Stimulated activated CD4-positive, alpha-beta T cell treated with anti-CD3 and anti-CD28 coated beads, Interleukin-1b, Interleukin-23, amount 100 ng/mL, for 4 hours (primary cell): ENCODE measurements at places on chromosomes 6 and 20.

DNA sequence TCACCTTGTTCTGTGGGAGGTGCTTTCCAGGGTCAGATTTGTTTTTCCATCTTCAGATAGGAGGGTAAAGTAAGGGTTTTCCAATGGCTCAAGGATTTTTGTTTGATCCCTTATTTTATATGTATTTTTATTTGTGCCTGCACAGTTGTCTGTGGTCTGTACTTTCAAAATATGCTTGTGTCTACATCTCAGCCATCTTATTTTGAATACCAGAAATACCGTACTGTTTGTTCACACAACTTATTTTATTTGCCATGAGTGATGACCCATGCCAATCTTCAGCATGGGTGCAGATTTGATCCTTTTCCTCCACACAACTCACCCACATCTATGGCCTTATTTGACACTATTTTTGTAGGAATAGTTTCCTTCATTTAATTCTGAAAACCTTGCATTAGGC is 72.2 kb upstream of the PTCHD4 start:
- DNase-seq = no peak

DNA sequence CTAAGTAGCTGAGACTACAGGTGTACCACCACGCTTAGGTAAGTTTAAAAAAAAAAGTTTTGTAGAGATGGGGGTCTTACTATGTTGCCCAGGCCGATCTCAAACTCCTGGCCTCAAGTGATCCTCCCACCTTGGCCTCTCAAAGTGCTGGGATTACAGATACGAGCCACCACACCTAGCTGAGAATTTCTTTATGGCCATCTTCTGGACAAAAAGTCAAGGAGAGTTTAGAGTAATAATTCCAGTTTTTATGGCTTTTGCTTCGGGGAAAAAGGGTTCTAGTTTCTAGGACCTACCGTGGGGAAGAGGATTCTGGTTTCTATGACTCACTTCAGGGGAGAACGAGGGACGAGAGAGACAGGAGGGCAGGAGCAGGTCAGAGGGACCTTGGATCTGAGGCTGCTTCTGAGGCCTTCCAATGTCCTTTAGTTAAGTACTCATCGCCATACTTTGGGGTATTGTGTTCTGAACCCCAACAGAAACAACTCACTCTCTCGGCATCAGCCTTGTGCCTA is 69.3 kb upstream of the IER3 start:
- no peak for DNase-seq

DNA sequence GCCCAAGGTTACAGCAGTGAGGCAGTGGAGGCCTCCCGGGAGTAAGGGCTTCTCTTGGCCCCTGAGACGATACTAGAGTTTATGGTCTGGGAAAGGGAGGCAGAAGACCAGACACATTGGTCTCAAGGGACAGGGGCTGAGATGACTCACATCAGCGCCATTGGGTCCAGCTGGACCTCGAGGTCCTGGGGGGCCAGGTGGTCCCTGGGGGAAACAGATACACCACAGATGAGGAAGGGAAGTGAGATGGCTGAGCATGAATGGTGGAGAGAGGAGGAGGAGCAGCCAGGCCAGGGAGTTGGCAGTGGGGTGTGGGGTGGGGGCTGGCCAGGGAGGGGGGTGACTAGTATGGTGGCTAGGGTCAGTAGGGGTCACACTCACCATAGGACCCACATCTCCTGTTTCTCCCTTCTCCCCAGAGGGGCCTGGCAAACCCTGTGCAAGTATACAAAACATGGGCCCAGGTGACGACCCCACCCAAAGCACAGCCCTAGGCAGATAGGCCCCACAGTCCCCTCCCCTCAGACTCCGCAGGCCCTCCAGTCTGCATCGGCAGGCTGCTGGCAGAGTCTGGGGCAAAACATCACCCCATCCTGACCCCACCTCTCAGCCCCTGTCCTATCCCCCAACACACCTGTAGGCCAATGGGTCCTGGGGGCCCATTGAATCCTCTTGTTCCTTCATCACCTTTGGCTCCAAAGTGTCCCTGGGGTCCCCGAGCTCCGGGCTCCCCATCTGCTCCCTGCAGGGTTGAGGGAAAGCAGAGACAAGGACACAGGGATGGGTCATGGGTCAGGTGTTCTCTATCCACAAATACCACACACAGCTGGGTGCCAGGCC is 21.9 kb downstream of the COL11A2 start:
- no peak for DNase-seq

- no peak for DNase-seq
Measured at GRCh38 chr6:148935705-148936435, 189.0 kb downstream of the UST start.

GRCh38 chr6:166707045-166707444 is 80.0 kb upstream of the RPS6KA2 start:
- no peak for DNase-seq
